Sigmoid colon (tissue), 7 donors: ENCODE measurements at places on chromosomes 16 and 17.

- no peak for DNase-seq
Measured at GRCh38 chr17:35084987-35085386, 21.5 kb upstream of the RFFL start.

DNA sequence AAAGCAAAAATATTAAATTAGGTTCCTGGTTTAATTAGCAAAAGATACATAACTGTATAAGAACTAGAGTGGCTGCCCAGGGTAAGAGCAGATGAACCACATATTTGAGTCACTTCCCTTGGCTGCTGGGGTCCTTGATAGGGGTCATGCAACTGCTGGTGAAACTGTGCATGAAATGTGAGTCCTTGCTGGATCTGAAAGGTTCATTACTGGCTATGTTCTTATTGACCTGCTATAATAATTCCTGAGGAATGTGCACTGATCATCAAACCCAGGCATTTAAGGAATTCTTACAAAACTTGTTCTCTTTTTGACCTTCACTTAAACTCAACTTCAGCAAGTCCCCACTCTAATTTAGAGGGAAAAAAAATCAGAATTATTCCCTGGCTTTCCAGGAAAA is 183.4 kb downstream of the ZNF18 start:
- DNase-seq, result no peak

DNA sequence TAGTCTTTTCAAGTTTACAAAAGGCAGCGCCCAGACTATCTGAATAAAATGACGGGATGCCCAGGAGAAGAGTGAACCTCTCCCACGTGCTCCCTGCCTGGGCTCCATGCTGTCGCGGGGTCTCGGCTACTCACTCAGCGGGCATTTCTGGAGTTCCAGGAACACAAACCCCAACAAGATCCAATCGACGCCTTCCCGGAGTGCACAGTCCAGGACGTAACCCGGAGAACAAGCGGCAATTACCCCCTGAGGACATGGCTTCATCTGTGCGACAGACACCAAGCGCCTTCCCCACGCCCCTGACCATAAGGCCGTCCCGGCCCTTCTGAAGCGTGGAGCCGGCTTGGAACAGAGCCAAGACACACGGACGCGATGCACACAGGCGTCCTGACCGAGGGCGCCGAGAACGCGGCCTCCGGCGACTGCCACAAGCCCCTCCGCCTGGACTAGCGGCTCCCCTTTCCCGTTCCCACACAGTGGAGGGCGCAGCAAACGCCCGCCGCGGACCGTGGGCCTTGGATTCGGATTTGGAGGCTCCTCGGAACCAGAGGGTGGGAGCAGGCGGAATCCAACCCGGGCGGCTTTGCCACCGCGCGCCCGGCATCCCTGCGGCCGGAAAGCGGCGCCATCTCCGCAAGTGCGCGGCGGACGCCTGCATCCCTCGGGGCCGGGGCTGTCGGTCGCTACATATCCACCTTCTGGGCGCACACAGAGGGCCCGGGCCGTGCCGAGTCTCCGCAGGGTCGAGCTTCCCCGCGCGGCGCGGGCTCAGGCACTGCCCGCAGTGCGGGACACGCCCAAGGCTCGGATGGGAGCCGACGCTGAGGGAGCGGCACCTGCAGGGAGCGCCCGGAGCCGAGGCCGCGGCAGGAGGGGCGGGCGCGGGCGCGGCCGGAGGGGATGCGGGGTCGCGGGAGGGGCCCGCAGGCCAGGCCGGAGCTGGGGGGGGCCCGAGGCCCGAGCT is 725 bp downstream of the ABCA3 start:
- peak; percentile 83 for DNase-seq

DNA sequence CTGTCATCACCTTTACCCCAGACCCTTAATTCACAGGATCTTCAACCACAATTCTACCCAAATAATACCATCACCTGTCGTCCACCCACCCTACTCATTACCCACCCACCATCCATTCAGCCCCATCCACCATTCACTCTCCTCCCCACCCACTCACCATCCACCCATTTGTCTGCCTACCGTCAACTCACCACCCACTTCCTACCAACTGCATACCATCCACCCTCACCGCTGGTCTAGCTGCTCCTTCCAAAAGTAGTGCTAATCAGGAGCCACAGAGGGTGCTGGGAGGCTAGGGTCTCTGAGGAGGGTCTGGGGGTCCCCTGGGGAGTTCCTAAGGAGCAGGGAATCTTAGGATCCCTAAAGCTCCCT is 12.0 kb upstream of the IGFBP4 start:
- DNase-seq, result peak; percentile 30

DNA sequence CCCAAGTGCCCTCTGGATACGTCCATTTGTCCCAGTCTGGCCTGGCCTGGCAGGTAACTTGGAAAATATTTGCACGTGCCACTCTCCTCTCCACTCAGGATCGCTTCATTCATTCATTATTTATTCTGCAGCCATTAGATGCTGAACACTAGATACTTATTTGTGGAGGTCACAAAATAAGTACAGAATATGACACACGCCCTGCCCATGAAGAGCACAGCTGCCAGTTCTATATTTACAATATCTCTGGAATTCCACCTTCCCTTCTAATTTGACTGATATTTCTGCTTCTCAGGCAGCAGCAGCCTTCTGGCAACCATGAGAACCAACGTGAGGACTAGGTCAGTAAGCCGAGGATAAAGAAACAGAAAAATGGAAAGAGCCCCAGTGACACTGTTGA is 20.9 kb downstream of the TRIM16 start:
- DNase-seq, result no peak

GRCh38 chr16:79412783-79413225 is 187.7 kb downstream of the MAF start:
- DNase-seq, result no peak

DNA sequence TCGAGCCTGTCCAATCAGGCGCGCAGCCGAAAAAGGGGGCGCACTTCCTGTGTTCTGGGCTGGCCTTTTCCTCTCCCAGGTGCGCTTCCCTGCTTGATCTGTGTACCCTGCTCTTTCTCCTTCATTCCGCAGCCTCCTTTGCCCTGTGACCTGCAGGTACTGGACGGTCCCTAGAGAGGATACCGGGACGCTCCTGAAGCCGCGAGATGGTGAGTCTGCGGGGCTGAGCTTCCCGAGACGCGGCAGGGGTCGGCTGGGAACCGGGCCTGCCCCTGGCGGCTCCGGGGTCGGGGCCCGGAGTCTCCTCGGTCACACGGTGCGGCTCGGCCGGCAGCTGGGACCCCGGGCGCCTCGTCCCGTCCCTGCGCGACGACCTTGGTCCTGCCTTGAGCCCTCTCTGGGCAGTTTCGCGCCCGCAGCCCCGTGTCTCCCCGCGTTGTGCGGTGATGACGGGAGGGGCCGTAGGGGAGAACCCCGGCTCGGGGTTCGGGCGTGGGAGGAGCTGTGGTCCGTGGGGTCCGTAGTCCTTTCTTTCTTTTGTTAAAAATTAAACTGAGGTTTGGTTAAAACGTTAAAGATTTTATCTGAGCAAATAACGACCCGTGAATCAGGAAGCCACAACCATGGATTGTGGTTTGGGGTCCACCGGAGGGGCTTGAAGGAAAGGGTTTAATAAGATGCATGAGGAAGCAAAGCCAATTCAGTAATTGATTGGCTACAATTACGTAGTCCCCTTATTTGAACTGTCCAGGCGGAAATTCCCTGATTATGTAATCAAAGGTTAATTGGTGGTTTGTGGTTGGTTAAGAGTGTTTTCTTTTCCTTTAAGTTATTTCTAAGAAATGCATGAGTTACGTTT is 172.8 kb upstream of the ZNF267 start:
- peak; percentile 91 for DNase-seq

DNA sequence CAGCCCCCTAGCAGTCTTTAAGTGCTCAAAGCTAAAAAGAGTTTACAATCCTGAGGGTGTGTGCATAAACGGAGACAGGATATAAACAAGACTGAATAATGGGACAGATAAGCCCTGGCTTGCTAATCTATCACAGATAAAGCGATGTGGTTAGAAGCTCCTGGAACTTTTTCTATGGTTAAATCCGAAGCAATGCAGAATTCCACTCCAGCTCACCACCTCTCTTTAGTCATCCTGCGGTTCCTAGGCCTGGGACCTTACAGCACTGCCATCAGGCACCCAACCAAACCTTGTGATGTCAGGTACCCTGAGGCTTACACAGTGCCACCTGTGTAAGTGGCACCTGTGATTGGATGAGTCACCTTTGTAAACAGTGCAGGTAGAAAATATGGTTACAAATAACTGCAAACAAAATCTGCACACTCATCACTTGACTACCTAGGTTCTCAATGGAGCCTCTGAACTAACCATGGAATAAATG is 31.5 kb upstream of the B4GALNT2 start:
- no peak for DNase-seq

DNA sequence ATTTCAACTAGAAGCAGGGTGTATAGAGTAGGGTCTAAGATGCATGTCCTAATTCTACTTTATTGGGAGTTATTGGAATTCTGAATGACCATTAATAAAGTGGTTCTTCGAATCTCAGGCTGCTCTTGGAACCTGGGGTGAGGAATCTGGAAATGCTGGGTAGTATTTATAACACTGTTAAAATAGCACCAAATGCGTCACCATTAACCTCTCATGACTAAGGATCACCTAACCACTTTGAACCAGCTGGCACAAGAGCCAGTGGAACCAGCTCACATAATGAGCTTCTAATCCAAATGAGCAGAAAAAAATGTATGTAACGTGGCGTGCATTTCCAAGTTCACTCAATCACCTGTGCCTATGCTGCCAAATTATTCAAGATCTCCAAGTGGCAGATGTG is 281.7 kb downstream of the GRIN2A start:
- no peak for DNase-seq

- no peak for DNase-seq
Measured at GRCh38 chr17:72884066-72884465, 208.4 kb downstream of the SLC39A11 start.

DNA sequence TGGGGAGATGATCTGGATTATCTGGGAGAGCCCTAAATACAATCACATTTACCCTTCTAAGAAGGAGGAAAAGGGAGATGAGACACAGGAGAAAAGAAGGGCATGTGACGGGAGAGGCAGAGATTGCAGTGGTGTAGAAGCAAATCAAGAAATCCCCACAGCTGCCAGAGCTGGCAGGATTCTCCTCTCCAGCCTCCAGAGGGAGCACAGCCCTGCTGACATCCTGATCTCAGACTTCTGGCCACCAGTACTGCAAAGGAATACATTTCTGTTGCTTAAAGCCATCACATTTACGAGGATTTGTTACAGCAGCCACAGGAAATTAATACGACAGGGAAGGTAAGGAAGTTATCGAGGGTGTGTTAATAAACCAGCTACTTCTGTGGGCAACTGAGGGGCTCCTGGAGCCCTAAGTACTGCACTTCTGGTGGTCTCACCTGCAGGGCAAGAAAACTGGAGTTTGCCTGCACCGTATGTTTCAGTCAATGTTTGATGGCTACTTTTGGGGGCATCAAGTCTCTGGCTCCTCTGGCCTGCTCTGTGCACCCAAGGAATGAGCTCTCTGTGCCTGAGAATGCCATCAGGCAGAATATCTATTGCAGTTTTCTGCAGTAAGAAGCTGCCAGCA is 22.9 kb upstream of the CDH13 start:
- no peak for DNase-seq

DNA sequence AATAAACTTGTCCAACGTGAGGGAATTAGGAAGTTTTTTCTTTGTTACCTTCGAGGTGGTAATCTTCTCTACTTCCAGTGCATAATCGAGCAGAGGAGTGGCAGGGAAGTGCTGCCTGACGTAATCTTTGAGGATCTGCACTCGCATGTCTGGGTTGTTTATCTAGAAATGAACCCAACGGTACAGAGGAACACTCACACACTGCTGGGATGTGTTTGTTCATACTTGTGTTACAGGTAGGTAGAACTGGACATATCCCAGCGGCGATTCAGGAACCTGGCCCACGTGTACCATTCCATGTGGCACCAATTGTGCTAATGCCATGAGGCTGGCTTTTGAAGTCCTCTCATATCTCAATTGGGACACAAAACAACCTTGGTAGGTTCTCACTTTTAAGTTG is 4.2 kb upstream of the KLHL11 start:
- DNase-seq, result no peak

- no peak for DNase-seq
Measured at GRCh38 chr17:20086416-20087076, 77.4 kb downstream of the SPECC1 start.

- DNase-seq, result no peak
Measured at GRCh38 chr16:49283376-49284049, 1.9 kb upstream of the CBLN1 start.

- no peak for DNase-seq
Measured at GRCh38 chr16:70437017-70437581, 1.8 kb downstream of the ST3GAL2 start.

DNA sequence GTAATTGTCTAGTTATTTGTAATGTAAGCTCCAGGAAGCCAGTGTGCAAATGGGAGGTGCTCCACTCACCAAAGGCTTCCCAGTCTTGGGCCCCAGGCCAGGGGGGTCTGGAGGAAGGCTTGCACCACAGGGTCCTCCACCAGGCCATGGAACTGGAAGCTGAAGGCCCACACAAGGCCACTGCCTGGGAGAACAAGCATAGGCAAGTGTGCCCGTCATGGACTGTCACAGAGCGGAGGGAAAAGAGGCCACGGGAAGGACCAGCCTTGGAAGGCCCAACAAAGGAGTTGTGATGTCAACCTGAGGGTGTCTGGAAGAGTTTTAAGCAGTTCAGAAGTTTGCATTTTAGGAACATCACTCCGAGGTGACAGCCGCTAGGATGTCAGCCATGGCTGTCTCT is 3.0 kb upstream of the SRRM2 start:
- no peak for DNase-seq

DNA sequence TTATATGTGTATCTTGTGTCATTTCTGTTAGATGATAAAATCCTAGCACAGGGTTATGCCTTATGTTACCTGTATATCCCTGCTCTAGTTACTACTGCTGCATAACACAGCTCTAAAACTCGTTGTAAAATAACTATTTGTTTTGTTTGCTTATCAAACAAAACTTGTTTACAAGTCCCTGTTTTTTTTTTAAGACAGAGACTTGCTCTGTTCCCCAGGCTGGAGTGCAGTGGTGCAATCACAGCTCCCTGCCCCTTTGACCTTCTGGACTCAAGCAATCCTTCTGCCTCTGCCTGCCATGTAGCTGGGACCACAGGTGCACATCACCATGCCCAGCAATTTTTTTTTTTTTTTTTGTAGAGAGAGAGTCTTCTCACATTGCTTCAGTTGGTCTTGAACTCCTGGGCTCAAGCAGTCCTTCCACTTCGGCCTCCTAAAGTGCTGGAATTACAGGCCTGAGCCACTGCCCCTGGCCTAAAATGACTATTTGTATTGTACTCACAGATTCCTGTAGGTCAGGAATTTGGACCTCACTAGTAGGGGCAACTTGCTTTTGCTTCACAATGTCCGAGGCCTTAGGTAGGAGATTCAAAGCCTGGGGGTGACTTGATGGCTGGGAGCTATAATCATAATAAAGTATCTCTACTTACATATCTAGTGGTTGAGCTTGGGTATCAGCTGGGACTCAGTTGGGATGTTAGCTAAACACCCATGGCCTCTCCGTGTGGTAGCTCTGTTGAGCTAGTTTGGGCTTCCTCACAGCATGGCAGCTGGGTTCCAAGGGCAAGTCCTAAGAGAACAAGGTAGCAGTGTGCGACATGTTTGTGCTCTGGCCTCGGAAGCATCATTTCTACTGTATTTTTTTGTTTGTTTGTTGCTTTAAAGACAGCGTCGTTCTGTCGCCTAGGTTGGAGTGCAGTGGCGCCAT is 12.6 kb downstream of the DUSP14 start:
- DNase-seq, result no peak

GRCh38 chr16:67533024-67533560 is 4.5 kb downstream of the RIPOR1 start:
- DNase-seq, result no peak

- peak; percentile 90 for DNase-seq
Measured at GRCh38 chr16:85573696-85574641, 39.2 kb upstream of the GSE1 start.
